Hematopoietic multipotent progenitor cell treated with erythropoietin and hydrocortisone succinate and interleukin-3 and kit ligand, for 17 days (in vitro differentiated cells): ENCODE measurements at places on chromosomes 16 and 17.

GRCh38 chr16:85998171-85998867 is 99.4 kb downstream of the IRF8 start:
- DNase-seq: no peak

DNA sequence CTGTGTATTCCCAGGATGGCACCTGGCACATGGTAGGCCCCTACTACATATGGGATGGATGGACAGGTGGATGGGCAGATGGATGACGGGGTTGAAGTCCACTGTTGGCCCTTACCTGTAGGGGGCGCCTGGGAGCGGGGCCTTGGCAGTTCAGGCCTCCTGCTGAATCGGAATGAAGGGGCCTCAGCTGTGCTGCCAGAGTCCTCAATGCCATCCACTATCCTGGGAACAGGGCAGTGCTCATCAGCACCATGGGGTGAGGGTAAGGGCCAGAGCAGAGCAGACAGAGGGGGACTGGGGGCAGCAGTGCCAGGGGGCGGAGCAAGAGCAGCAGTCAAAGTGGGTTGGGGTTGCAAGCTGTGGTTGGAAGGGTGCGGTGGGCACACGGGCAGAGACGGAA is 8.3 kb upstream of the RAB5C start:
- peak; percentile 51 for DNase-seq

GRCh38 chr17:48241131-48241591 is 133.6 kb downstream of the SNX11 start:
- no peak for DNase-seq

- DNase-seq: peak; percentile 86
Measured at GRCh38 chr17:16377941-16378341, 3.0 kb upstream of the UBB start.

DNA sequence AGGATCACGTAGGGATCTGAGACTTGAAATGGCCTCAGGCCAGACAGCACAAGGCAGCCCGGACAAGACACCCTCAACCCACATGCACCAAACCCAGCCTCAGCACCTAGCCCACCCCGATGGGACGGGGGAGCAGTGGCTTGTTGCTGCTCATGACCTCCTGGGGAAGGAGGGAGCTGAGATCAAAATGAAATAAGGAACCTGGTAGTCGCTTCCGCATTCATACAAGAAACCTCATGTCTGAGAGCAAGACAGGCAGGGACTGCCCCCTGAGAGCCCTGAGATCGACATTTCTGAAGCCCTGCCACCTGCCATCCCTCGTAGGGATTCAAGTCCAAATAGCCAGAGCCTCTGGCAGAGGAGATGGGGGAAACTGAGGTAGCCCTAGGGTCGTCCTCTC is 5.7 kb upstream of the CEP131 start:
- DNase-seq: no peak

- DNase-seq: no peak
Measured at GRCh38 chr17:73356561-73357170, 44.9 kb upstream of the CDC42EP4 start.

GRCh38 chr16:57692636-57693035 is 2.0 kb upstream of the DRC7 start:
- no peak for DNase-seq

GRCh38 chr17:21214015-21214776 is at the start of gene TMEM11:
Gene TMEM11, minus strand, starts transcription at chr17:21214161. Its CDS starts 9 bp downstream, at chr17:21214152.
- peak; percentile 96 for DNase-seq

DNA sequence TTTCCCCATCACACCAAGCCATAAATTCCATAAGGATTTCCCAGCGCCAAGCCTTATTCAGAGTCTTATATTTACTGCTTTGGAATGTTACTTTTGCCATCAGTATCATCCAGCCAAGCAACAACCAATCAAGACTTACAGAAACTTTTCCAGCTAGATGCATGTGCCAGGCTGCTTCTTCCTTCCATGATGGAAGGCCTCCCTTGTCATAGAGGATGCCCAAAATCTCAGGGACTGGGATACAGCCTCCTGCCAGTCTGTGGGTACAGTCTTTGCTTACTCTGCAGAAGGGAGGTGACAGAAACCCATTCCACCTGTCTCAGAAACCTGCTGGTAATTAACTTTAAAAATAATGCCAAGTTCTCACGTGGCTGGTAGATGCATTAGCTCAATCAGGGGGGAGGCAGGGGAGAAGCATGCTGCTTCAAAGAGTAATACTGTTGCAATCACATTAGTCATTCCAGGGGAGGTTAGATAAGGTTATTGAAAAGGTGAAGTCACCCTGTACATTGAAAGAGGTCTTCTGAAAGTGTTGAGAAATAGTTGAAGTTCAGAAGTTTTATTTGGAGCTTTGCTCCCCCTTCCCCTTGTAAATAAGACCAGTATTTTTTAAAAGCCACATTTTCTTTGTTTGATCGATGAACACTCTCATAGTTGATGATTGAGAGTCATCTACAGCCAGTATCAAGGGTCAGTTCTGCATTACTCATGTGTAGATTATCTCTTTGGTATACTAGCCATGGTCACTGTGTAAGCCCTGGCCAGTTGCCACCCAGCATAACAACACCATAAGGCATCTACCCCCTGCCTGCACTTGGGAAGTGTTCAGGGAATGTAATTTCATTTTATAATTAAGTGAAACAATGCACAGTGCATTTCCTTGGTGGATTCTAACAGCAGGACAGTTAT is 22.2 kb downstream of the HLF start:
- no peak for DNase-seq

DNA sequence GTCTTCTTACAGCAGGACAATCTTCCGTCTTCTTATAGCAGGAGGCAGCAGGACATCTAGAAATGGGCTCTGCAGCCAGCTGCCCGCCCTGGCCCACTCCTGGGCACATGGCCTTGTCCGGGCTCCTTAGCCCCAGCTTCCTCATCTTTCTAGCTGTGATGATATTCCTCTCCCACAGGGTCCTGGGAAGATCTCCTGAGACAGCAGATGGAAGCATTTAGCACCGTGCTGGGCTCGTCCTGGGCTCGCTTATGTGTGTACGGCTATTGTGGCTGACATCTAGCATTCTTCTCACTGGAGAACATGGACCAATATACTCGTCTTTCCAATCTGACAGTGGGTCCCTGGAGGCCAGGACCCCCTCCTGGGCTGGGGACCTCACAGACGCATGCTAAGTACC is 48.5 kb downstream of the TIMM22 start:
- DNase-seq: no peak

DNA sequence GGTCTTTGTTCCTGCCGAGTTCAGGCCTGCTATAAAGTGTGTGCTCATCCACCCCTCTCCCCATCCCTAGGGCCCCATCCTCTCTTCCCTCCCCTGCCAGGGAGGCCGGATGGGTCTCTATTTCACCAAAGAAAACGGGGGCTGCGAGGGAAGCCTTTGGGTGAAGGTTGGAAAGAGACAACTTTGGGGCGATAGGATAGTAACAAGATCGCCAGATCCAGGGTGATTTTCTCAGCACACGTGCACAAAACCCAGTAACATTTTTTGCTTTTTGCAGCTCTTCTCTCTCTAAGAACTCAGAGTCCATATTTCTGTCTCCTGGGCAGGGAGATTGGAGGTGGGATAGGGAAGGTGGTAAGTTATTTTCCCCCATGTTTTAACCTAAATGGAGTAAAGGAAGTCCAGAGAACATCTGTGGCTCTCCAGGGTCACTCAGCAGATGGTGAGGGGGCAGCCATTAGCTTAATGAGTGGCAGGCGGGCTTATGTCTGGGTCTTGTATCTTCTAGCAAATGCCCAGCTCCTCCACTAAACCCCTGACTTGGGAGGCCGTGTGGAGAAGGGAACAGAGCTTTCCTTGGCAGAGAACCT is 6.9 kb downstream of the CCR7 start:
- DNase-seq: no peak

DNA sequence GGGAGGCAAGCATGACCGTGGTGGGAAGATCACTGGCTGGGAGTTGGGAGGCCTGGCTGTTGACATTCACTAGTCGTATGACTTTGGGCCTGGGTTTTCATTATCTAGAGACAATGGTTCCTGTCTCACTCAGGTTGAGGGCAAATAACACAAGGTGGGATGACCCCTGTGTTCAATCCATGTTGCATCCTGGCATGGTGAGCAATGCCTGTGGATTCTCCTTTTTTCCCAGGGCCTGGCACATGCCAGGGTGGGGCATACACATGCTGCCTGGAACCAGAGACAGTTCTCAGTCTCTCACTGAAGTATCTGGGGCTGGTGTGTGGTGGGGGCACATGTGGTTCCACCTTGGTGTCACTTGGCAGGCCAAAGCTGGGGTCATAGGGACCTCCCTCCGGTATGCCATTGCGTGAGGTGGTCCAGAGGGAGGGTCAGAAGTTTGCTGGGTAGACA is 5.4 kb downstream of the THRA start:
- DNase-seq: no peak

DNA sequence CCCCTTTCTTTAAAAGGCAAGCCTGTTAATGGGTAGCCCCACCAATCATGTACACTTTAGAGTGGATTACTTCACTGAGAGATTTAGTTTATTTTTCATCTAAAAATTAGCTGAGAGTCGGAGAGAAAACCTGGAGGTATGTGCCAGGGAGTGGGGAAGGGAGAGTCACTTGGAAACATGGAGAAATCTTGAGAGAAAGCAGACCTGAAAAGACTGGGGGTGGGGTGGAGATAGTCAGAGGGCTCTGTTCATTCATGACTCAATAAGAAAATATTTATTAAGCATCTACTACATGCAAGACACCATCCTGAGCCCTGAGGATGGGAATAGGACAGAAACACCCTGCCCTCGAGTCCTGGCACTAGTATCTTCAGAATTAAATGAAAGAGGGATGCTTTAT is 27.4 kb upstream of the RCVRN start:
- DNase-seq: no peak

DNA sequence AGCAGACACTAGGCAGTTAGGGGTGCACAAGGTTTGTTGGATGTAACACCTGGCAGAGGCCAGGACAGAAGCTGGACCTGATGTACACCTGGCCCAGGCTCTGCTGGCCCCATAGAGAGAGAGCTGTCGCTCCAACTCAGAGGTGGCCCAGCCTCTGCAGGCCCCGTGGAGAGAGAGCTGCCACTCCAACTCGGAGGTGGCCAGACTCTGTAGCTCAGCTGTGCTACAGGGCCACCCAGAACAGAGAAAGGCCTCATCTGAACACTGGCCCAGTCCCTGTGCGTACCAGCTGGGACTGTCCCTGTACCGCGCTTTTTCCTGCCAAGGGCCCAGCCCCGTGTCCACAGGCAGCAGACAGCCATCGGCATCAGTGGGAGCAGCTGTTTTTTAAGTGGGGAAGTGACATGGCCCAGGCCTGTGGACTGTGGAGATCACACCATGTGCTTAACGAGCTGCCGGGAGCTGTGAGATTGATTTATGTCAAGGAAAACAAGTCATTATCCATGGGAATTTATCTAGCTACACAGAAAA is 176.4 kb upstream of the CHMP6 start:
- no peak for DNase-seq

- DNase-seq: no peak
Measured at GRCh38 chr16:9633844-9634243, 542.4 kb downstream of the HAPSTR1 start.

DNA sequence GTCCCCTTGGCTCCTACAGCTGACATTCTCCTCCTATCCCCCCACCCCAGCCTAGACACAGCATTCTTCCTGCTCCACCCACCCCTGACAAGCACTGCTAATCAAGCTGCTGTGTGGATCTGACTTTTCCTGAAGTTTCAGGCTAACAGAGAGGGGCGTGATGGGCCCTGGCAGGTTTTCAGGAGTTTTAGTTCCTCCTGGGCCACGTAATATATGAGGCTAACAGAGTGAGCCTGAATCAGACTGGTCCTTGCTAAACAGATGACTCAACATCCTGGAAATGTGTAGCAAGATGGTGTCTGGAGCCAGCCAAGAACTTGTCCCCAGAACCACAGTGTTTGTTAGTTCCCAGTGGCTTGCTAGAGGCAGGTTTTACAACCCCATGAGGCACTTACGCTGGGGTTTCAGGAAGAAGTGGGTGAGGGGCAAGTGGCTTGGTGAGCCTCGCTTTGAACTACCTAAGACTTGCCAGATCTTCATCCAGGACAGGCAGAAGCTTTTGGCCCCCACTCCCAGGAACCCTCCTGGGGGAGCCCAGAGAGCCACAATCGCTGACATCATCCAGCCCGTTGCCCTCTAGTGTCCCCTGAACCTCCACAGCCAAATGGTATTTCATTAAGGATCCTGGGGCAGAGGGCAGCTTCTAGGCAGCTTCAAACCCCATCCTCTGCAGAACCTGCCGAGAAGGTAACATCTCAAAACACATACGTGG is 15.9 kb downstream of the TMEM92 start:
- no peak for DNase-seq

- DNase-seq: no peak
Measured at GRCh38 chr16:77002644-77003043, 188.3 kb upstream of the MON1B start.

GRCh38 chr17:19390951-19391350 is 4.0 kb upstream of the MFAP4 start:
- no peak for DNase-seq

DNA sequence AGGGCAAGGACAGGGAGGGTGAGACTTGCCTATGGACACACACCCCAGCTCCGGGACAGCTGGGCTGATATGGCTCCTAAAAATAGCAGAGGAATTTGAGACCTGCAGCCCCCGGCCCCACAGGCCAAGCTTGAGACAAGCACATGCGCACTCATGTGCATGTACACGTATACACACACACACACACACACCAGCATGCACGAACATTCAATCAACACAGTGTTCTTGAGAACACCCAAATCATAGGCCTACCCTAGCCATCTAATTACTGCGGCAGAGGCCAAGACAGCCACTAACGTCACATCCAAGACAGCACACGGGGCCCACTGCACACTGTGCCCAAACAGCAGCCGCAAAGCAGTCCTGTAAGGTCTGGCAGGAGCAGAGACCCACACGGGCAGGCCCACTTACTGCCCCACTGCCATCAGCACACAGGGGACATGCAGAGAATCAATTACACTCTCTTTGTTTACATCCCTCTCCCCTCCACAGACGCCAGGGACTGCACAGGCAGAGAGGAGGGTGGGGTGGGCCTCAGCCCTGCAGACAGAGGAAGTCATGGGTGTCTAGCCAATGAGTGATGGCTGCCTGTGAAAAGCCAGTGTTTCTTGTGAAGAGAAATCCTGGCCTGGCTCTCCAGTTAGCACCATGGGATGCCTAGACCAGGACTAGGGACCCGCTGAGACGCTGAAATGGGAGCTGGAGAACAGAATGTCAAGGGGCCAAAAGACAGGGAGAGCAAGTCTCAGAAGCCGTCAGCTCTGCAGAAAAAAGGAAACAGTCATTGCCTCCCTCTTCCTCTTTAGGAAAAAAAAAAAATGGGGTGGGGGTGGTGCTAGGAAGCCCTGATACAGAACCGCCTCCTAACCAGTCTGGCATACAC is 39.3 kb downstream of the MYO18A start:
- no peak for DNase-seq
